GM13977 (cell line): ENCODE measurements at places on chromosomes 7 and 10.
A peak's percentile ranks its signal among the peaks of the same experiment; 100 is the strongest.

DNA sequence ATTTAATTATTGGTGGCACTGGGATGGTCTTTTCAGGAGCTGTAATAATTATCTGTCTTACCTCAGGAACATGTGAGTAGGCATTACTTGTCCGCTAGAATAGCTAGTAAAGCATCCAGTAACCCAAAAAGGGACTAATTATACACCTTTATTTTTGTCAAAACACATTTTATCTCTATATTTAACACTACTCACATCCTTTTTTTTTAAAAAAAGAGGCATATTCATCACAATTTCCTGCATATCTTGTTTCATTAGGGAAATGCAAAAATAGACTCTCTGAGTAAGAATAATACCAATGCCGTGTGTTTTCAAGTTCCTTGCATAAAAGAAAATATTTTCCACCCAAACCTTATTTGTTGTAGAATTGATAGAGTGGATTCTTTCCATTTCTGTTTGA is 99.5 kb downstream of the VTI1A start:
- peak; percentile 17 for DNase-seq

GRCh38 chr10:21217107-21217506 is 308.4 kb downstream of the SKIDA1 start:
- no peak for DNase-seq

DNA sequence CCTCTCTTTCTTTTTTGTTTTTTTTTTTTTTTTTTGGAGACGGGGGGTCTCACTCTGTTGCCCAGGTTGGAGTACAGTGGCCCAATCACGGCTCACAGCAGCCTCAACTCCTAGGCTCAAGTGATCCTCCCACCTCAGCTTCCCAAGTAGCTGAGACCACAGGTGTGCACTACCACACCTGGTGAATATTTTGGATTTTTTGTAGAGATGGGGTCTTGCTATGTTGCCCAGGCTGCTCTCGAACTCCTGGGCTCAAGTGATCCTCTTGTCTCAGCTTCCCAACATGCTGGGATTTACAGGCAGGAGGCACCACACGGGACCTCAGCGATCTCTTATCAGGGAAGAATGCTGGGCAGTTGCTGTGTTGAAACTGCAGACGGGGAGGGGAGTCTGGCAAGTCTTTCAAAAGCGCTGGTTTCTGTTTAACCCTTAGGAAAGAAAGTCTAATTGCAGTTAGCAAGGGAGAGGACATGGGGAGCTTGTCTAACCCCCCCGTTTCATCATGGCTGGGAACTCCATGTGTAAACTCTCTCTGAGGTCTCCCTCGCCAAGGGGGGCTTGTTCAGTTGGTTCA is 39.6 kb upstream of the LMTK2 start:
- DNase-seq: no peak

GRCh38 chr10:67241451-67241850 is 315.6 kb downstream of the LRRTM3 start:
- no peak for DNase-seq

GRCh38 chr10:122301811-122302115 is 30.7 kb downstream of the BTBD16 start:
- no peak for DNase-seq

DNA sequence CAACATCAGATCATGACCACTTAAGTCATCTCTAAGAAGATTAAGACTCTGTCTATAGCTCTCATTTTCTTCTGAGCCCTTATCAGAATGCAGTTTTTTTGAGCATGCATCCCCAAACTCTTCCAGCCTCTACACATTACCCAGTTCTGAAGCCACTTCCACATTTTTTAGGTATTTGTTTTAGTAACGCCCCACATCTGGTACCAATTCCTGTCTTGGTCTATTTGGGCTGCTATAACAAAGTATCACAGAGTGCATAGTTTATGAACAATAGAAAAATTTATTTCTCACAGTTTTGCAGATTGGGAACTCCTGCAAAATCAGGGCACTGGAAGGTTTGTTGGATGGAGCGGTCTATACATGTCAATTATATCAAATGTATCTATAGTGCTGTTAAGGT is 107.7 kb upstream of the KCND2 start:
- DNase-seq: no peak

DNA sequence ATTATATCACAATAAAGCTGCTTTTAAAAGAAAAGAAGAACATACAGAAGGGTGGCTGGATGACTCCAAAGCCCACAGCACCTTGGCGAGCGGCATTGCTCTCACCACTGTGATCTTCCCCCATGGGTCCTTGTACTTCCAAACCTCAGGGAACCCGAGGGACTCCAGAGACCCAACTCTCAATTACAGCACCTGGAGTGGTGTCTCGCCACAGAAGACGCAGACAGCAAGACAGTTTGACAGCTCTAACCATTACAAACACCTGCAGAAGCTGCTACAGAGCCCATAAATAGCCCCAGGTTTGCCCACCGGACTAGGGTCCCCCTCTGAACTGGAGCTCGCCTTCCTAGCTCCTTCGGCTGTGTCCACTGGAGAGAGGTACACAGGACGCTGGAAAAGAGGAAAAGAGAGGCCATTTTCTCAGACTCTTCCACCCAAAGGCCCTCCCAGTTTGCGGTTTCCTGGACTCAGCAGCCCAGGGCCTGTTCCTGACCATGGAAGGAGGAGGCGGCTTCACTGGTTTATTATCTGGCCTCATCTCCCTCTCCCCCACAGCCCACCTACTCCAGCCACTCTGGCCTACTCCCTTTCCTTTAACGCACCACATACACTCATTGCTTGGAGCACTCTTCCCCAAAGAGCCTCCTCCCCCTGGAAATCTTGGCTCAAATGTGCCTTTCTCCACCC is 1.9 kb downstream of the PIK3AP1 start:
- DNase-seq: no peak

DNA sequence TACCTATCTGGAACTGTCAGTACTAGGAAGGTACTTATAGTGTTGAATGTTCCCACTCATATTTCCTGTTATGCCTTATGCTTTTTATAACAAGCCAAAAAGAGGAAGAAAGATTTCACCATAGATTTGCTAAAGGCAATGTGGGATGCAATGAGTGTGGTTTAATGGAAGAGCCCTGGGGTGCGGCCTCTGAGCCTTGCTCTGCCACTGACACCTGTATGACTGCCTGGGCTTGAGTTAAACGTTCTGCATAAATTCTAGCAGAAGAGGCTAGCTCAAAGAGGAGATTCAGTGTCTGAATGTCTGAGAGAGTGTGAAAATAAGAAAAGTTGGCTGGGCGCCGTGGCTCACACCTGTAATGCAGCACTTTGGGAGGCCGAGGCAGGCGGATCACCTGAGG is 143.8 kb downstream of the TPST1 start:
- DNase-seq: no peak

DNA sequence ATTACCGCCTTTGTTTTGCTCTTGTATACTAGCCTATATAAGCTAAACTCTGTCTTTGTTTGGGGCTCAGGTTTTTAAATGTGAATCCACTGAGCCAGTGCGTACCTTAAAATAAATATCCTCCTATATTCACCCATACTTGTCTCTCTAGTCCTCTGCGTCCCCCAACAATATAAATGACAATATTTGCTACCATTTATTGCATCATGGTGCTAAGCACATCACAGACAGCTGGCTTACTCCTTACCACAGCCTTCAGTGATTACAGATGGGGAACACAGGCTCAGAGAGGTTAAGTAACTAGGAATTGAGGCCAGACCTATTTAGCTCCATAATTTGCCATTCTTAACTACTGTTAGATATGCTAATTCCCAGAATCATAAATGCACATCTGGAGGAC is 3.4 kb upstream of the ADCK2 start:
- no peak for DNase-seq

- DNase-seq: no peak
Observed at GRCh38 chr10:1293636-1294435, 237.7 kb downstream of the WDR37 start.

- no peak for DNase-seq
Observed at GRCh38 chr7:105982388-105982787, 19.3 kb downstream of the CDHR3 start.
